ENCODE measurements at places on chromosomes 1 and 21.

DNA sequence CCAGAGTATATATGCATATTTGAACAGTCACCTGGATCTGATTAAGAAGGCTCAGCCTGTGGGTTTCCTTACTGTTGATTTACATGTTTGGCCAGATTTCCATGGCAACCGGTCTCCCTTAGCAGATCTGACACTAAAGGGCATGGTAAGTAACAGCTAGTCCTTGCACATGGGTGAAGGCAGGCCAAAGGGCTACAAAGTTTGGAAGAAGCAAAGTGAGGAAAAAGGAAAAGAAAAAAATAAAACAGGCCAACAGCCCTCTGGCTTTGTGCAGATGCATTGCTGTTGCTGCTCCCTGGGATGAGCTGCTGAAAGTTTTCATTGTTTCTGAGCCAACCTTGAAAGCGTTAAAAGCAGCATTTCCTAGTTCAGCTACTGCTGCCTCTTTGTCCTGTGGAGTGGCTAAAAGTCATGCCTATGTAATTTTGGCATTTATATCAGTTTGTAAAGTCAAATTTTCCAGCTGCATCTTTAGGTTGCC lies 176.5 kb upstream of the HOOK1 start:
- no peak for DNase-seq

GRCh38 chr1:25063591-25064416 lies 133.7 kb upstream of the RUNX3 start:
- no peak for DNase-seq

GRCh38 chr1:180525715-180526039 lies 23.3 kb upstream of the ACBD6 start:
- DNase-seq, result no peak

GRCh38 chr1:212291505-212292134 lies 6.4 kb downstream of the PPP2R5A start:
- DNase-seq, result no peak

DNA sequence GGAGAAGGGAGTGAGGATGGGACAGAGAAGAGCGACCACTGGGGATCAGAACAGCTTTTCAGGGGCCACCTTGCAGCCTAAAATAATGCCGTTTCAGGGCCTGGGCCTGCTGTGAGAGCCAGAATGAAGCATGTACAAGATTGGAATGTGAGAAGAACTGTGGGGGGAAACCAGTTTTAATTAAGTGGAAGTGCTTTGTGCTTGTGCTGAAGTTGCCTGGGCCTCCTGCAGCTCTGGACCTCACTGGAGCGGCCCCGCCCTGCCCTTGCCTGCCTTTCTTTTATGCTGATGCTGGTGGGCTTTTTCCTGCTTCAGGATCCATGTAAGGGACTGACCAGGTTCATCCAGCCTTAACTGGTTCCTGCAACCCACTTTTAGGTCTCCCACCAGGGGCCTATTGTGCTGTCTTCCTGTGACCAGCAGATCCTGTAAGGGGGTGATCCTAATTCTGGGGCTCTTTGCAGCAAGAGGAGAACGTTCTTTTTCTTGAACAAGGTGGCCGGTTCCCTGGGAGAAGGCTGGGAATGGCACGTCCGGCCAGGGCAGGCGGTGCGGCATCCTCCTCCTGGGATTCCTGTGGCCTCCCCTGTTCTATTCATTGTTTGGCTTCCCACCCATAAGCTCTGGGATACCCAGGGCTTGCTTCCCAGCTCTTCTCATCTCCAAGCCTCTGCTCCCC lies 3.2 kb downstream of the C1orf226 start:
- no peak for DNase-seq

DNA sequence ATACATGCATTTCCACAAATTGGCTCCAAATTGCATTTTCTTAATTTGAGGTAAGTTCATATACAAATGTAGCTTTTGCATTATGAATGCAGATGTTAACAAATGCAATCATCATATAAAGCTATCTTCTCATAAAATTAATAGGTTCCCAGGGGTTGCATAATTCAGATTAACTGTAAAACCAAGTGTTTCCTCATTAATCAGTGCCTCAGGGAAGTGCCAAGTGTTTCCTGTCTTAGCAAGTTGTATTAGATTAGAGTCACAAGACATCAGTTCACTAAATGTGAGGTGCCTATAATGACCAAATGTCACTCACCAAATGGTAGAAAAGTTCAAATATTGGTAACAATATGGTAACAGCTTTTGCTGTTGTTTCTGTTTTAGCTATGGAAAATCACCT lies 140.8 kb downstream of the PTGER3 start:
- DNase-seq, result no peak

GRCh38 chr21:28431022-28431421 lies 561.7 kb downstream of the LTN1 start:
- no peak for DNase-seq

DNA sequence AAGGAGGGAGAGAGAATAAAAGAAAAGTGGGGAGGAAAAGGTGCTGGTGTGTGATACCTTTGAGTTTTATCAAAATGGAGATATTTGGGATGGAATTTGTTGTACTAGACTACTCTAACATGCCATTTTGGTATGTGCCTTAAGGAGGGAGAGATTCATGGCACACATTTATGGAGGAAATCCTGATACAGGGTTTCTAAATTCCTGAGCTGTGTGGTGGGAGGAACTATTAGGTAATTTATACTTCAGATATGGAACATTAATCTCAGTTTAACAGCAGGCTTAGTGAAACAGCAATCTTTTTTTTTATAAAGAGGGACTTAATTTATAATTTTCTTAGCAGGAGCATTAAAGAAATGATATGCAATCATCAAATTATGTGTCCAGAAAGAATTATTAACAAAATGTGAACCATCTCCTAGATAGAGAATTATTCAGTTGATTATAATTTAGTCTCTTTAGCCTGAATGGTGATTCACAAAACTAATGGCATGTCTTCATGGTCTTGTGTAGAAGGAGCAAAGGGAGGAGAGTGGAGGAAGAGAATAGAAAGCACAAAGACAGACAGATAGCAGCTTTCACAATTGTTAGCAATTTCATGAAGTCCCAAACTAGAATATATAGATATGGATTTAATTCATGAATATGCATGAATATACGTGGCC lies 301.6 kb downstream of the HLX start:
- DNase-seq, result no peak

DNA sequence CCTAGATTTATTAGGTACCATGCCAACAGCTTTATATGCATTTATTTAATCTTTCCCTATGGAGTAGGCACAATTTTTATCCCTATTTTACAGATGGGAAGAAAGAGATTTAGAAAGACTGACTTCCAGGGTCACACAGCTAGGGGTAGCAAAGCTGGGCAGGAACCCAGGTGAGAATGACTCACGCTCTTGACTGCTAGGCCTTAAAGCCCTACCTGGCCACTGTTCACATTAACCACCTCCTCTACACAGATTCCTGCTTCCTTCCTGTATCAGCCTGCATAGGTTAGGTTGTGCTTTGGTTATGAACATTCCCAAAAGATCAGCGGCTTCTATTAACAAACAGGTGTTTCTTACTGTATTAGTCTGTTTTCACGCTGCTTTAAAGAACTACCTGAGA lies 53.2 kb downstream of the DNAJC6 start:
- DNase-seq, result no peak

DNA sequence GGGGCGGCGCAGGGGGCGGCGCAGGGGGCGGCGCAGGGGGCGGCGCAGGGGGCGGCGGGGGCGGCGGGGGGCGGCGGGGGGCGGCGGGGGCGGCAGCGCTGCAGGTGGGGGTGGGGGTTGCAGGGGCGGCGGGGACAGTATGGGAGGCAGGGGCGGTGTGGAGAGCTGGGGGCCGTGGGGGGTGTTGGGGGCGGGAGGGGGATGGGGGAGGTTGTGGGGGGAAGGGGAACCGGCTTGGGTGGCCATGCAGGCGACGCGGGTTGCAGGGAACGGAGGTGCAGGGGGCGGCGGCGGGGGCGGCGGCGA lies 13.0 kb upstream of the SLC19A1 start:
- no peak for DNase-seq

Data from stimulated activated CD4-positive, alpha-beta T cell treated with anti-CD3 and anti-CD28 coated beads, Interleukin-15, amount 100 ng/mL, for 1 hour (primary cell).